ENCODE measurements at places on chromosomes 3 and 15. TPM values are rescaled to one million over a fixed set of nuclear protein-coding genes. Genes with fewer than 3 reads are reported as not detected.

Gene KLHL18
- polyA plus RNA-seq: 17.0 TPM

Gene HRH1
- not detected for polyA plus RNA-seq

Gene SLC38A3
- polyA plus RNA-seq: not detected

Gene PML
- polyA plus RNA-seq: 9.6 TPM

Gene NPAP1
- polyA plus RNA-seq: not detected

Gene TMEM207
- polyA plus RNA-seq: not detected

Gene NOX5
- not detected for polyA plus RNA-seq

Gene THAP10
- 0.31 TPM for polyA plus RNA-seq

Gene SAXO2
- polyA plus RNA-seq: not detected

Gene GRAMD1C
- polyA plus RNA-seq: 0.45 TPM

Gene CLCN2
- polyA plus RNA-seq: 0.24 TPM

Gene KLF15
- not detected for polyA plus RNA-seq

Gene INKA1
- polyA plus RNA-seq: 0.45 TPM

Gene MED12L
- polyA plus RNA-seq: not detected
